ENCODE measurements at places on chromosomes 16 and 17.

DNA sequence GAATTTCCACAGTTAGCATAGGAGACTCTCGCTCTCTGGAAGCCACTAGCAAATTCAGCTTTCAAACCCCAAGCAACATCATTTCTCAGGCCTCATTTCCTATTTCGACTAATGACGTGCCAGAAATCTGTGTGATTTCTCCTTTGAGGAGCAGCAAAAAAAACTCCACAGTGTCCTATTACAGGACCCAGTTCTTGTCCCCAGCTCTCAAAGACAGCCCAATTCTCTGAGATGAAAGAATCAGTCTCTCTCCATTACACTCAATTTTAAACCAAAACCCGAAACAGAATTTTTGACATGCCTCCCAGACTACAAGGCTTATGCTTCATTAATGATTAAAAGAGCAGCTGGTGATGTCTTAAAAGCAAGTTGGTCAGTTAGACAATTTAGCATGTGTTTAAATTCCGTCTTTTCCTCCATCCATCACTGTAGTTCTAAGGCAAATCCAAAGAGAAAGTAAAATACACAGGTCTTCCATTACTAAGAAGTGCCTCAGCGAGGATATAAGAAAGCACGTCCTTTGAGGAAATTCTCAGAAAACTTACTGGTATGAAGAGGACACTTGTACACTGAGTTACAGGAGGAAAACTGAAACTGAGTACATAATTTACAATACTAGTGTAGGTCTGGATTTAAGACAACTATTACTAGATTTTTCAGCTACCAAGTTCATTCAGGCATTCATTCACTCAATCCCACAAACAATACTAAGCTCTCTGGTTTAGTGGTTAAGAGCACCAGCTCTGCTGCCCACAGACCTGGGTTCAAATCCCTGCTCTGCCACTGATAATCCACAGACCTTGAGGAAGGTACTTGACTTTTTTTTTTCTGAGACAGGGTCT, 12.5 kb downstream of the TOM1L2 start:
- no peak for DNase-seq

GRCh38 chr16:62022688-62023087, 13.6 kb downstream of the CDH8 start:
- no peak for DNase-seq

- DNase-seq: no peak
These were observed 280.8 kb upstream of the IRX5 start for GRCh38 chr16:54649876-54650275.

DNA sequence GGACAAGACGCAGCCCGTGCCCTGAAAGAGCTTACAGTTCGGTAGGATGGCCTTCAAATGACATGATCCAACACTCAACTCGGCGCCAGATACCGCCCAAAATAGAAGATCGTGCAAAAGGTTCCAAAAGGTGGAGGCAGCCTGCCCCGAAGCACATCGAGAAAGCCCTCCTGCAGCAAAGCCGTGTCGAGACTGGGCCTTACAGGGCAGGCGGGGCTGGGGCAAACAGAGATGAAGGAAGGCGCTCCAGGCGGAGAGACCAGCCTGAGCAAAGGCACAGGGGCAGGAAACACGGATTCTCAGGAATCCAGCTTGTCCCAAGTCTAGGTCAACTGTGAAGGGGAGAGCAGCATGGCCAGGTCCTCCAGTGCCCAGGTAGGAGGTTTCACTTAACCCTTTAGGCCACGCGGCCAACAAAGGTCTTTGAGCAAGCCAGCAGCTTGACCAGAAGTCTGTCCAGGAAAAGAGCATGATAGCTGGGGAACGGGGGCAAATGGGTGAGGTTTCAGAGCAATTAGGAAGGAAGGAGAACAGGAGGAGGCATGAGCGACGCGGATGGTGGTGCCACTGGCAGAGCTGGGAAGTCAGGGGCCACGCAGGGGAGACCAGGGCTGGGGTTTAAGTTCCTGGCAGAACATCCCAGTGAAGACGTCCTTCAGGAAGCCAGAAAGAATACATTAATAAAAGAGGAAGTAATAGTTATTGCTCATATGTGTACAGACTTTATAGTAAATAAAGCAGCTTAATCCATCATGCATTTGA, 21.2 kb upstream of the EIF1 start:
- no peak for DNase-seq

DNA sequence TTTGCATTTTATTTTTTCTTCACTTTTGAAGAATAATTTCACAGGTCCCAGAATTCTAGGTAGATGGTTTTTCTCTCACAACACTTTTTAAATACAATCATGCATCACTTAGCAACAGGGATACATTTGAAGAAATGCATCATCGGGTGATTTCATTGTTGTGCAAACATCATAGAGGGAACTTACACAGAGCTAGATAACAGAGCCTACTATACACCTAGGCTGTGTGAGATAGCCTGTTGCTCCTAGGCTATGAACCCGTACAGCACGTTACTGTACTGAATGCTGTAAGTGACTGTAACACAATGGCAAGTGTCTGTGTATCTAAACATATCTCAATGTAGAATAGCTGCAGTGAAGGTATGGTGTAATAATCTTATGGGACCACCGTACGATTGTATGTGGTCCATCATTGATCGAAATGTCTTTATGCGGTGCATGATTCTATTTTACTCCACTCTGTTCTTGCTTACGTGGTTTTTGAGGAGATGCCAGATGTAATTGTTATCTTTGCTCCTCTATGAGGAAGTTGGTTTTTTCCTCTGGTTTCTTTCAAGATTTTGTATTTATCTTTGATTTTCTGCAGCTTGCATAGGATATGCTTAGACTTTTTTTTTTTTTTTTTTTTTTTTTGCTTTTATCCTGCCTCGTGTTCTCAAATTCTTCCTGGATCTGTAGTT, 35.5 kb upstream of the TMEM92 start:
- no peak for DNase-seq

GRCh38 chr16:50495673-50496072, 52.5 kb upstream of the NKD1 start:
- no peak for DNase-seq
